ENCODE measurements at places on chromosomes 4 and X.

- DNase-seq = no peak
Observed at GRCh38 chrX:49627086-49627777, 28.4 kb downstream of the GAGE1 start.

DNA sequence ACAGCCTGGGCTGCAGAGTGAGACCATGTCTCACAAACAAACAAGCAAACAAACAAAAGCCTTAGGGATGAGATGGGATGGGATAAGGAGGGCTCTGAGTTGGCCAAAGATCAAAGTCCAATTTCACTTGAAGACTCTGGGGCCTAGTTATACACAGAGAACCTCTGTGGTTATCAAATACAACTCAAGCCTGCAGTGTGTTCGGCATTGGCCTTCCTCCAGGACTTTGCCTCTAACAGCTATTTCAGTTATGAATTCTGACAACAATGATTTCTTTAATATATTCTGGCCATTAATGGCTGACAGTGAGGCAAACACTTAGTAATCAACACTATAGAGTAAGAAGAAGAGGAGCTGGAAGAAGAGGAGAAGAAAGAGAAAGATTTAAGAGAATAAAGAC is 171.1 kb downstream of the PDGFRA start:
- no peak for DNase-seq

GRCh38 chrX:14964500-14964899 is 91.3 kb downstream of the MOSPD2 start:
- DNase-seq = no peak

GRCh38 chrX:78316265-78316664 is 11.1 kb downstream of the CYSLTR1 start:
- DNase-seq = no peak

- DNase-seq = no peak
Observed at GRCh38 chr4:35541146-35541887, 703.0 kb downstream of the ARAP2 start.

GRCh38 chr4:26375551-26375950 is 54.7 kb downstream of the RBPJ start:
- DNase-seq = no peak

GRCh38 chr4:129862461-129862860 is 766.5 kb downstream of the C4orf33 start:
- DNase-seq = no peak

DNA sequence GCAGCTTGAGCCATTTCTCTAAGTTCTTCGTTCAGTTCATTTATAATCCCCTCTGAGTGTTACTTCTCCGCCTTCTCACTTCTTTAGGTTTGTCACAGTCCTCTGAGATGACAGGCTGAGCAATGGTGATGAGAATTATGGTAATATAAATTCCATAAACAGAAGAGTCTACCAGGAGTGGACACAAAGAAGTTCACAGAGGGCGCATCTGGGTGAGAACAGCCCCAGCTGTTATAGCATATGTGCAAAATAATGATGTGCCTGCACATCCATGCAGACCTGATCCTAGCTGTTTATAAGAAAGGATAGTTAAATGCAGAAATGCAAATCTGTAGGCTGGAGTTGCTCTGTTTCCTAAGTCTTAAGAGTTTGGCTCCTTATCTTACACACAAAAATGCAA is 377.5 kb downstream of the KCNIP4 start:
- no peak for DNase-seq

GRCh38 chrX:45479196-45479834 is 278.6 kb upstream of the DIPK2B start:
- DNase-seq = no peak

DNA sequence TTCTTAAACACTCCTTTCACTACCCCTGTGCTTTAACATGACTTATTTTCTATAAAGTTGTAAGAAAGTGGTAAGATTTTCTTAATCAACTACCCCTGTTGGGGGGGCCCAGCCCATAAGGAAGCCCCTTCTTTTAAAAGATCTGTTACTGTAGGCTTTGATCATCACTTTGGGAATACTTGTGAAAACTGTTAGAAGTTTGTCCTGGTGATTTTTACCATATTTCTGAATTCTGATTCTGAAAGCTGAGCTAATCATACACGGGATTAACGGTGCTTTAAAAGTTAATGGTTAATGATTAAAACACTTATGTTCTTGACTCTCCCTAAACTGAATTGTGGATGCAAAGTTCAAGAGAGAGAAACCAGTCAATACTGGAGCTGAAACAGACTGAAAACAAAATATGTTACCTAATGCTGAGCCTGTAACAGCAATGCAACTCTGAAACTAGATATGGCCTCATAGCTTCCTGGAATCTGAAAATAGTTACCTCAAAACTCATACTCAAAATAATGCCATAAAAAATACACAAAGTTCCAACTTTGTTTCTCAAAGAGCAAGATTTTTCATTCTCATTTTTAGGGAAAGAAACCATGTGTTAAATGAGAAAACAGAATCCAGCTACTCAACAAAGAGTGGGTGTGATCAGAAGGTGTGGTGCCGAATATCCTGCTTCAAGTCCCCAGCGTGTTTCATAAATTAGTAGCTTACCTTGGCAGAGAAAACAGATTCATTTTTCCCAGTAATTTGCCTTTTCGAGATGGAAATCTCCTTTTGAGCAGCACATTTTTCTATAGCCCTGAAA is 31.6 kb downstream of the ADH7 start:
- DNase-seq = no peak

DNA sequence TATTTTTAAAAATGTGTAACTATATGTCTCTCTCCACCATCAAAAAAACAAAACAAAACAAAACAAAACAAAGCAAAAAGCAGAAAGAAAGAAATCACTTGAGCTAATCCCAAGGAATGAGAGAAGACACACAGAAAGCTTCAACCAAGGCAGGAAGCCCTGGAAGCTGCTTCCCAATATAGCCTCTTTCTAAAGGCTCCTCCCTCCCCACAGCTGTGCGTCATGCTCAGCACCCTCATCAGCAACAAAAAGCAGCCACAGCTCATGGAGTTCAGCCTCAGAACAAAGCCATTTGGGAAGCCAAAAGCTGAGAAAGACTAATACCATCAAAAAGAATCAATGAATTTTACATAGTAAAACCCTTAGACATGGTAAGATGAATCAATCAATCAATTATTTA is 501.6 kb upstream of the SMIM31 start:
- DNase-seq = no peak

DNA sequence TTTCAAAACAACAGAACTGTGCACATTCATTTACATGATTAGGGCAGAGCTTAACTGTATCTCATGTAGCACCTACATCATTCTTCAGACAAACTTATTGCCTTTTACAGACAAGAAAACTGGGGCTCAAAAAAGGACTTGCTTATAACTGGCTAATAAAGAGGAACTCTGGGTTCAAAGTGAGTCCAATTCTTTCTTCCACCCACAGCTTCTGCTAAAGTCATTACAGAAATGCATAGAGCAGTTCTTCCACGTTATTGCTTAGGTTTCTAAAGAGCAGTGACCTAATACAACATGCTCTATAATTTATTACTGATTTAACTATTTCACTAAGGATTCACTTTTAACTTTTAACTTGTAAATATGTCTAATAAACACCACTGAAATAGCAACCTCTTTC is 60.6 kb downstream of the ELOVL6 start:
- no peak for DNase-seq

- DNase-seq = no peak
Observed at GRCh38 chrX:18920566-18920965, 63.3 kb downstream of the PHKA2 start.

DNA sequence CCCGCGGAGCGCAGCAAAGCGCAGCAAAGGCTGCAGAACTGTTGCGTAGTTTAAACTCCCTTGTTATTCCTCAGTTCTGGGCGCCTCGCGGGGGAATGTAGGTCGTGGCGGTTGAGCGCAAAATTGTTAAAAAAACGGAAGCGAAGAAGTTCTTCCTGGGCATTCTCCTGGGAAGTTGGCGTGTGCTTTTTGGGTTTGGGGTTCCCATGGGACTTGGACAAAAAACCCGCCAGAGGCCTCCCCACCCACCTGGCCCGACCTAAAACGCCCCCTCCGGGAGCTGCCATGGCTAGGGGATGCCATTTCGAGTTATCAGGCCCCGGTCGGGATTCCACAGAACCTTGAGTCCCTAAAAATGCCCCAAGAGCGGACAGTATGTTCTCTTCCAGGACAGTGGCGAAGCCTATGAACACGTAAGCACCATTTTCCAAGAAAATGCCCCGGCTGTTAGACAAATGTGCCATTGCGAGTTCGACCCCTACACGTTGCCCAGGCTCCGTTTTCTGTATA is 8.9 kb downstream of the ZIC3 start:
- DNase-seq = no peak

DNA sequence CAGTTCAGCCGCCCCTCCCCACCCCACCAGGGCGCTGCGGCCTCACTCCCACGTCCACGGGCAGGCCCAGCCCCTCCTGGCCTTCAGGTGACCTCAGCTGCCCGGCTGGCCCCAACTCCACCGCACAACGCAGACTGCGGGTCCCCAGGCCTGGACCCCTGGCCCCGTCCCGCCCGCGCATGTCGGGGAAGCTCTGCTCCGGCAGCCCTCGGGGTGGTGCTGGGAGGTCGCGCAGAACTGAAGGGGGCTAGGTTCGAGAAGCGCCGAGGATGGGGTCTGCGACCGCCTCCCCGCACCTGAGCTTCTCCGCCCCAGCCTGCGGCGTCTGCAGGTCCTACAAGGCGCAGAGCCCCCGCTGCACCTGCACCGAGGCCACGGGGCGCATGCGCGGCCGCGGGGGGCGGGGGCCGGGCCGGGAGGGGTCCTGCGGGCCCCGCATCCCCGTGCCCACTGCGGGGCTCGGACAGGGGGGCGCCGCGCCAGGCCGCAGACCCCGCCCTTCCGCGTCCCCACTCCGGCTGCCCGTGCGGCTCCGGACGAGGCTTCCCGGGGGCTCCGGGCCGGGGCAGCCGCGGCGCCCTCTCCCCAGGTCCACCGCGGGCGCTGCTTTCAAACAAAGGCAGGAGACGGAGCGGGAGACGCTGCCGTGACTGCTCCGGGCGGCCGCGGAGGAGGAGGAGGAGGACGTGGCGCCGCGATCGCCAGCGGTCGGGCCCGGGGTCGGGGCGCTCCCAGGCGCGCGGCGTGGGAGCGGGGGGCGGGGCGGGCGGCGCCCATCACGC is 672 bp upstream of the NAT8L start:
- DNase-seq = no peak

DNA sequence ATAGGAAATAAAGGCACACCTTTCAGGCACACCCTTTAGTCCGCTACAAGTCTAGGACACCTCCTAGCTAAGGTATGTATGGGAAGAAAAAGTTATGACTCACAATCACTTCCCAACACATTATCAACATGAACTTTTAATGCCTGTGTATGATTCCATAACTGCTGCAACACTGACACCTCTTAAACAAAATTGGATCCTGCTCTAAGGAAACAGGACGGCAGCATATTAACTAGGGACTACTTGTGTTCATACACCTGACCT is 2.4 kb upstream of the PPP3CA start:
- DNase-seq = no peak

DNA sequence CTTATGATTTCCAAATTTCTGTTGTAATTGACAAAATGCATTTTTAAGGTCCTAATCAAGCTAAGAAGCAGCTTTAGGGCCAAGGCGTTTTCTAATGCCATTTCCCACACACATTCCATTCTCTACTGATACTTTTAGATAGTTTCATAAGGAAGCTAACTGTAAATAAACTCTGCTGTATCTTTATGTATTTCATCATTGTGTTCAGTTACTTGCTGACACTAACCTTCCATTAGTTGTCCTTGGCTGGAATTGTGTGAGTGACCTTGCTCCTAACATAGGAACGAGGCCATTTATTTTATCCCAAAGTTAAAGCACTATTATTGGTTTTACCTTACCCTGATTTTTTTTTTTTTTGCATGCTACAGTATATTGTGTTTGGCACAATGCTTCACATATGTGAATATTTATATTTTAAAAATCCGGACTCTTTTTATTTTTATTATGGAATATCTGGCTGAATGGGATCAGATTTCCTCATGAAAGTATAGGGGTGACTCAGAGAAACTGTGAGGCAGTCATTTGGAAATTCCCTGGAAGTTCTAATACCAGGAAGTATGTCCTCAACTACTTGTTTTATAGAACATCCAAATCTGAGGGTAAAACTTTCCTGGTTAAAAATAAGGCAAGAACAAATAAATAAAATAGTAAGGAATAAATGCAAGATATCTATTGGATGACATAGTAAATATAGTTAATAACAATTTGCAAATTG is 62.7 kb upstream of the SORBS2 start:
- no peak for DNase-seq

GRCh38 chr4:32189788-32190187 is 1469.6 kb downstream of the PCDH7 start:
- no peak for DNase-seq

GRCh38 chrX:81120936-81121371 is 80.8 kb downstream of the HMGN5 start:
- DNase-seq = peak; percentile 19

DNA sequence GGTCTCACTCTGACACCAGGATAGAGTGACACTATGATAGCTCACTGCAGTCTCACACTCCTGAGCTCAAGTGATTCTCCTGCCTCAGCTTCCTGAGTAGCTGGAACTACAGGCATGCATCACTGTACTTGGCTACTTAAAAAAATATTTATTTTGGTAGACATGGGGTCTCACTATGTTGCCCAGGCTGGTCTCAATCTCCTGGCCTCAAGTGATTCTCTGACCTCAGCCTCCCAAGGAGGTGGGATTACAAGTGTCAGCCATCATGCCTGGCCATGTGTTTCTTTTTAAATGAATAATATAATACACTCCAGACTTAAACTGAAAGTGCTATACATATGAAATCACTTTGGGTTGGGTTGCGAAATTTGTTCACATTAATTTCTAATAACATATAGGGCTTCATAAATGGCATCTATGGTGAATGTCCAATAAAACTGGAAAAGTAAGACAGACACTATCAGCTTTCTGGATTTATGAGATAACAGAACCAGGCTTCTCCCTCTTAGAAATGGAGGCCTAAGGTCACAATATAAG is 48.0 kb downstream of the SEC24D start:
- no peak for DNase-seq

DNA sequence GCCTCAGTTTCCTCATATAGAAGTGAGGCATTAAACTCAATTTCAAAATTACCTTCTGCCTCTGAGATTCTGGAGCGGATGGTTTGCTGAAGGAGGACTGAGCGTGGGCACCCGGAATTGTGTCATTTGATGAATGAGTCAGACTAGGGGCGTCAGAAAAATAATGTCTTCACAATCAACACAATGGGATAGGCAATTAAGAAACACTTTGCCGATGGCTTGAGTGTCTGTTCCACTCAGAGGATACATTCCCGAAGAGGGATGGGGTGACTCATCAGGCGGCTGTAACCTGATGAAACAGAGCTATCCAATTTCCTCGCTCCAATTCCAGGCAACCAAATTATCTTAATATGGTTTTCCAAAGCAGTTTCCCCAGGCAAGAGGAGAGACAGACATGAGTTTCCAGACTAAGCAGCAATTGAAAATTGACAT is 1.2 kb upstream of the CHRNA9 start:
- no peak for DNase-seq

DNA sequence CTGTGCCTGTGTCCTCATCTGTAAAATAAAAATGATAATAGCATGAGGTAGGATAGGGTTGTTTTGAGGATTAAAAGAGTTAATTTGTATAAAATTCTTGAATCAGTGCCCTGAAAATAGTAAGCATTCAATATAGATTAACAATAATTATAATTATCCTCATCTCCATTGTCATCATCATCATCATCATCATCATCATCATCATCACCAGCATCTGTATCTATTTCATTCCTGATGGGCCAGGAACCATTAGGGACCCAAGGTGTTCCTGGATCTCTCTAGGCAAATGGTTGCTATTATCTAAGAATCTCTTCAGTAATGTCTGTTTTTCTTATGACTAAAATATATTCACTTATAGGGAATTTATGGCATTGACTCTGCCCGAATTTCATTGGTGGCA is 31.6 kb downstream of the RASSF6 start:
- DNase-seq = no peak
